Left ventricle myocardium inferior (tissue), 1 donor: ENCODE measurements at places on chromosomes 16 and 17. TPM values are rescaled to one million over a fixed set of nuclear protein-coding genes. Genes with fewer than 3 reads are reported as not detected.

DNA sequence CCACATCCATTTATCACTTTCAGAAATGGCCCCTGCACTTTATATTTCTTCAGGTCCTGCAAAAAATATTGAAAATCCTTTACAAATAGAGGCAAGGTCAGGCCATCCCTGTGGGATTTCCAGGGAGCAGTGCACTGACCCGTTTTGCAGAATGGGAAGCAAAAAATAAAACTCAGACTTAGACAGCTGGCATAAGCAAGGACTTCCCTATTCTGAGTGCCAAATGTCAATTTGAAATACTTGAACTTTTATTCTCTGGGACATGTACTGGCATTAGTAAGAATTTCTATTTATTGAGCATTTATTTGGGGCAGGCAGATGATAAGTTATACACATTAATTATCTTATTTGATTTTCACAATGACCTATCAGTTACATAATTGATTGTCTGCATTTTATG, 32.4 kb downstream of the PRKCB start:
- no peak for DNase-seq

- DNase-seq, result no peak
Measured at GRCh38 chr16:3637371-3637923, 17.0 kb upstream of the DNASE1 start.

DNA sequence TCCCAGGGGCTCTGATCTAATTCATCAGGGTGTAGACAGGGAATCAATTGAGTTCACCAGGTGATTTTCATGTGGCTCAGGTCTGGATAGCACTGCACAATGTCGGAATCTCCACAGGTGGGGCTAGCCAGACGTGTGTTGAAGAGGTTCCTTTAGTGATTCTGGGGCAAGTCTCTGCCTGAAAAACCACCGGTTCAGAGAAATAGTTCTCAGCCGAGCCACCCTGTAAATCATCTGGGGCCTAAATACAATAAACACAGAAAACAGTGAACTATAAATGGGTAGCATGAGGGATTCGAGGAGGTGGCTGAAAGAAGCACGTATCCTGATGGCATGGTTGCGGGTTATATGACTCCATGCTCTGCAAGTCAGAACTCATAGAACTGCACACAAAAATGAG, 21.3 kb downstream of the ASPA start:
- DNase-seq, result no peak

GRCh38 chr17:38705803-38706504, 881 bp downstream of the MLLT6 start:
- DNase-seq, result peak; percentile 73

DNA sequence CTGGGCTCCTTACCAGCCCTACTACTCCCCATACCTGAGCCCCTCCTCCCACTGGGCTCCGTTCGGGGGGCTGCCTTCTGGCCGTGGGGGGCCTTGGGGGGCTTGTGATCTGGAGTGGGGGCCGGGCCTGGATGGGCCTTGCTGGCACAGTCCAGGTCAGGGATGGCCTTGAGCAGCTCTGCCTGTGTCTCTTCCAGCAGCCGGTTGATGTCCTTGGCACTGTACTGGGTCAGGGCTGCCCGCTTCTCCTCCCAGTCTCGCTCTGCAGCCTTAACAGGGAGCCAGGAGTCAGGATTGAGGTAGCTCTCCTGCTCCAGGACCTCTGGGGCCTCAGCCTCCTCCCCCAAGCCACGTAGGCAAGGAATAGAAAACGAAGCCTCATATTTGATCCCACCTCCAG, 54.6 kb downstream of the SRCIN1 start:
- DNase-seq, result no peak

DNA sequence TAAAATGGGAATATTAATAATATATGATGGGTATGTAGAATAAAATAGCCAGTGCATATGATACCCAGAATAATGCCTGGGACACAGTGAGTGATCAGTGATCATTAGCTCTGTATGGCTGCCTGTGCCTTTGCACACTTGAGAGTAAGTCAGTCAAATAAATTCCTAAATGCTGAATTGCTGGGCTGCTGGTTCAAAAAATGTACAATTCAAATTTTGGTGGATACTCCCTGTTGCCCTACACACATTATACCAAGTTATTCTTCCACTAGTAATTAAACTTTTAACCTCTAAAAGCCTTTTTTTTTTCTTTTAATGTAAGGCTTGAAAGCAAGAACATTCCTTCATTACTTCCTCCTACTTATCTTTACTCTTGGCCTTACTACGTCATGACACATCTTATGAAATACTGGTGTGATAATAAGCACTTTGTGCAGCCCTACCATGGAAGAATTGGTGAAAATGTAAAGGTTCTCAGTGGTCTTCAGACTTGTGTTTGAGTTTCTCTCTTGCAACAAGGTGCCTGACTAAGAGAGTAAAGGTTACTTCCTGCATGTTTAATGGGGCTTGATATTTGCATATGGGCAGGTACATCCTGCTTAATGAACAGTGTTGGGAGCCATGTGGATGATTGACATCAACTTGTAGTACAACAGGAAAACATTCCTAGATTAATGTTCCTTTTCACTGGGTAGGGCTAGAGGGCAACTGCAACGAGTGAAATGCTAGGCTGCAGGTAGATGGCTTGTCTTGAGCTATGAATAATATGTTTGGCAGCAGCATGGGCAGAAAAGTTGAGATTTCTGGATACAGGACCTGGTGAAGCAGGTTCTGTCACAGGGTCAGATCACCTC, 84.3 kb downstream of the PRKCA start:
- DNase-seq, result no peak

GRCh38 chr16:7167626-7168025, 165.0 kb upstream of the RBFOX1 start:
- no peak for DNase-seq

DNA sequence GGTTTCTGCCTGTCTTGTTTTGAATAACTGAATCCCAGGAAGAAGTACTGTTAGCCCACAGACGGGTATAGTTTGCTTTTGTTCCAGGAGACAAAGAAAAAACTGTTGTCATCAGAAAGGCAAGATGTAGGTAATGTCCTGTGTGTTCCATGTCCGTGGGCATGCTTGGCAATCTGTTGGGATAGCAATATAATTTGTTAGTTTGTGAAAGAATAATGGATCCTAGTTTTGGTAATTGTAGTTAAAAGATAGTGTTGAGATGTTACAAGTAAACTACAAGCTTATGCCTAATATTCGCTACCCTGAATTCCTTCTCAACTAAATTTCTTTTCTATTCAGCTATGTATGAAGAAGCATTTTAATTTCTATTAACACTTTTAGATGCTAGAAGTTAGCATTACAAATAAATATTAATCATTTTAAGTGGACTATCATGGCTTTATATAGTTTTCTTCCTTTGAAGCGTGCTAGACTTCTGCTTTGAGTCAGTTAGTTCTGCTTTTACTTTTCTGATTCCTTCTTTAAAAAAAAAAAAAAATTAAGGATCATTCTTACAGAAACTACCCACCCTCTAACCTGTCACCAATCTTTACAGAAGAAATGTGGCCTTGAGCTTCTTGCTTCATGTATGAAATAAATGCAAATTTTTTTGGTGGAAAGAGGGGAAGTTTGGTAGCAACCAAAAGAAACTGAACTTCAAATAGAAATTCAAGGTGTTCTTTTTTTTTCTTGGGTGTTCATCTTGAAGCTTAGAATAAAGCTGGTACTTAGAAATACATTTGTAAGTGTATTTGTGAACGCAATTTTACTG, 2.4 kb downstream of the EVI2A start:
- no peak for DNase-seq

- DNase-seq, result peak; percentile 38
Measured at GRCh38 chr17:72976971-72977770, 115.3 kb downstream of the SLC39A11 start.

GRCh38 chr16:89828870-89829629, 775 bp downstream of the SPIRE2 start:
- DNase-seq, result no peak

- DNase-seq, result no peak
Measured at GRCh38 chr17:46782250-46782953, 36.1 kb downstream of the WNT3 start.

GRCh38 chr17:20086416-20087076, 77.4 kb downstream of the SPECC1 start:
- no peak for DNase-seq

DNA sequence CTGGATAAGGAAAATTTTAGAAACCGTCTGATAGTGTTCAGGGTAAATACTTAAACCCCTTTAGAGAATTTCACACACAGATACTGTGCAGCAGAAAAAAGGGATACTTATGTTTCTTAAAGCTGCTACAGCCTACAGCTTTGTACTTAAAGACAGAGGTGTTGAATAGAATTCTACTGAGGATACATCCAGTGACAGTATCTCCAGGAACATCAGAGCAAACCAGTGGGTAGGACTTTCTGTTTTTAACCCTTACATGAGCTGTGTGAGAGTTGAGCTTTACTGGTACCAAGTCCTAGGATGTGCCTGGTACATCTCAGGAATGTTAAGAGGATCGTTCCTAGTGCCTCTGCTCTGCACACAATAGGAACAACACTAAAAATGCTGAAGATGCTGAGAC, 191.5 kb downstream of the FTO start:
- no peak for DNase-seq

DNA sequence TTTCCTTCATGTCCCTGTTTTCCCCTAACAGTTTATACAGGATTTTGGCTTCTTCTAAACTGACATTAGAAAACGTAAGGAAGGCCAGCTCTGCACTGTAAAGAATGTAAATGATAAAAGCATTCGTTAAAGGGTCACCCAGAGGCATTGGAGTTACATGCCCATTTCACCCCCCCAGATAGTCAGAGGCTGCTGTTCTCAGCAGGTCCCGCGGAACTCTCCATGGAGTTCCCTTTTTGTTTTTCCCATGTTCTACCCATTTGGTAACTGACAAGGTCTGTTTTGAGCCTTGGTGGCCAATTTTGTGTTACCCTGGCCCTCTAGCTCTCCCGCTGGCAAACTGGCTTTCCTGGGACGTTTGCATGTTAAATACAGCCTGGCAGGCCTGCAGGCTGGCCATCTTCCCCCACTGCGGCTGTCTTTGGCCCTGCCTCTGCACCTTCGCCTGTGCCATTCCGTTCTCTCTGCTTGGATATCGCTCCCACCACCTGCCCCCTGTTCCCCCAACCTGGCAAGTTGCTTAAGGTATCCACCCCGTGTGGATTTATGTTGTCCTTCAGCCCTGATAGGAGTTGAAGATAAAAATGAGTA, 49.7 kb downstream of the EPN2 start:
- DNase-seq, result no peak

DNA sequence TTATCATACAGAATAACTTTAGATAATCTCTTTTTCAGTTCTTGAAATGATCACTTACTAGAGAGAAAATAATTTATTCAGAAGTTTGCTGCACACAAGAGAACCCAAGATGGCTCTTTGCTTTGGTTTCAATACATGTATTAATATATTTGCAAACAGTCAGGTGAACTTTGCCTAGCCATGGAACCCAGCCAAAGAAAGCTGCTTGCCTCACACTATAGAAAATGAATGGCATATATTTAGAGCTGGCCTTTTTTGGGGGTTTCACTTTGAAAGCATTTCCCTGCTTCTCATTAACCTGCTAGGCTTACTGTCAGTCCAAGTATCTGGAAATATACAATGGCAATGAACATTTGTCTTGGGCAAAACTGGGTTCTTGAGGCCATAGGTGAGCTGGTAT, 75.3 kb downstream of the MRTFB start:
- no peak for DNase-seq

GRCh38 chr16:48576927-48577326, 33.1 kb downstream of the N4BP1 start:
- DNase-seq, result no peak

GRCh38 chr16:287298-287811, 4.4 kb downstream of the PDIA2 start:
- no peak for DNase-seq

GRCh38 chr17:77420804-77421629, 280.2 kb downstream of the SEC14L1 start:
- no peak for DNase-seq

GRCh38 chr17:40311575-40311974, 2.6 kb downstream of the RARA start:
- peak; percentile 73 for DNase-seq

DNA sequence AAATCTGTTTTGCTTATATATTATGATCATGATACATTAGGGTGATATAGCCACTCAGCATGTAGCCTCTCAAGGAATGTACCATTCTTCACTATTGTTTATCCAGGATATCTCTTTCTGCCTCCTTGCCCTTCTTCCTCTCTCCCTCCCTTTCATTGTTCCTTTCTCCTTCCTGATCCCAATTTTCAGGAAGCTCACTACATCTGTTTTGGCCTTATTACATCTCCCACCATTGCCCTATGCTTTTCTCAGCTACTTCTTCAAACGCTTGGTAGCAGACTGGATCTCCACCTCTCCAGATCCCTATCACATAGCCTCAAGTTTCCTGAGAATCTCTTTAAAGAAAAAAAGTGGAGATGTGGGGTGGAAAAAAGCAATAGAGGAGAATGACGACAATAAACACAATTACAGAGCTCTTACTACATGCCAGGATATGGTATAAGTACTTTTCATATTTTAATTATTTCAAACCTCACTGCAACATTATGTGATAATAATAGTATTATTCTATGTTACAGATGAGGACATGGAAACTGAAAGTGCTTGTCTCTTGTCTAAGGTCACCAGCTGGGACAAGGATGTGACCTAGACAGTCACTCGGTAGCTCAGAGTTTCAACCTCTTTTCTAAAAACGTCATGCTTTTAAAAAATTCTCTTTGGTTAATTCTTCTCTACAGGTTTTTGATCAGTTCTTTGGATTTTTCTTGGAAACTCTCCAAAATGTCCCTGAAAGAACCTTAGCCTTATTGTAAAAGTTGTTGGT, 959.1 kb downstream of the CDH11 start:
- DNase-seq, result no peak

- DNase-seq, result no peak
Measured at GRCh38 chr17:33183487-33184026, 109.5 kb downstream of the ASIC2 start.

DNA sequence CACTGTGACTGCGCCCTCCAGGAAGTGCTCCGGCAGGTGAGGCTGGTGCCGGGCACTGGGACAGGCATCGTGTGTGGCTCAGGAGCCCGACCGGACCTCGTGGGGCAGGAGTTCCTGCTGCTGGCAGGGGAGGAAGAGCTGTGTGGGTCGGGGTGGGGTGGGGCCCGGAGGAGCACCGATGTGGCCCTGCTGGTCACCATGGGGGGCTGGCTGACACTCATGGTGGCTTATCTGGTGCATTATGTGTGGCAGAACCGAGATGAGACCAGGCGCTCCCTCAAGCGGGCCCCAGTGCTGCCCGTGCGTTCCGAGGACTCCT, 16.8 kb downstream of the LRRC3C start:
- DNase-seq, result no peak

SEPTIN12 gene
- not detected for total RNA-seq

TMEM100 gene
- total RNA-seq, result 13.9 TPM

TANGO6 gene
- total RNA-seq, result 10.5 TPM

METRNL gene
- total RNA-seq, result 75.2 TPM

OTOP2 gene
- total RNA-seq, result not detected
